ENCODE measurements at places on chromosomes 1 and 21.

- peaks cover 50% of the 10 kb centered on the region for H3K4me1 ChIP-seq
- H3K4me3 ChIP-seq = no peak overlapping the region
- no peaks in the 10 kb centered on the region for H3K27me3 ChIP-seq
Measured at GRCh38 chr1:160481979-160482596, 41.0 kb downstream of the SLAMF6 start.

GRCh38 chr1:183607322-183607980 is 17.2 kb upstream of the NCF2 start:
- no peak for DNase-seq
- no peak overlapping the region for H3K4me3 ChIP-seq
- no peak overlapping the region for H3K27ac ChIP-seq

GRCh38 chr1:36350659-36351226 is 27.3 kb upstream of the EVA1B start:
- peaks cover 6% of the 10 kb centered on the region for H3K4me1 ChIP-seq
- no peak for DNase-seq
- H3K27me3 ChIP-seq = no peaks in the 10 kb centered on the region
- H3K36me3 ChIP-seq = peaks cover 39% of the 10 kb centered on the region
- no peak overlapping the region for H3K4me3 ChIP-seq

- no peaks in the 10 kb centered on the region for H3K27me3 ChIP-seq
- H3K36me3 ChIP-seq = peaks cover 32% of the 10 kb centered on the region
- H3K4me1 ChIP-seq = no peaks in the 10 kb centered on the region
- no peak for DNase-seq
Measured at GRCh38 chr1:21680381-21680780, 11.2 kb upstream of the RAP1GAP start.

- H3K36me3 ChIP-seq = peaks cover 2% of the 10 kb centered on the region
- peaks cover 74% of the 10 kb centered on the region for H3K27me3 ChIP-seq
- H3K27ac ChIP-seq = no peak within 1 kb of the TSS
- DNase-seq = no peak
Measured at GRCh38 chr1:115337633-115338456, at the start of gene NGF. Gene NGF (minus strand): TSS chr1:115338249. CDS start chr1:115286795, 51,454 bp downstream.

GRCh38 chr1:173775578-173776226 is 48.8 kb upstream of the DARS2 start:
- no peaks in the 10 kb centered on the region for H3K27me3 ChIP-seq
- peak overlapping the region; percentile 47 for H3K27ac ChIP-seq
- no peak overlapping the region for H3K4me3 ChIP-seq
- H3K4me1 ChIP-seq = peaks cover 17% of the 10 kb centered on the region

GRCh38 chr1:65339866-65340468 is 30.6 kb downstream of the DNAJC6 start:
- no peak for DNase-seq
- H3K27me3 ChIP-seq = no peaks in the 10 kb centered on the region
- H3K4me1 ChIP-seq = no peaks in the 10 kb centered on the region
- H3K27ac ChIP-seq = no peak overlapping the region
- H3K36me3 ChIP-seq = no peaks in the 10 kb centered on the region
- no peak overlapping the region for H3K4me3 ChIP-seq
